WERI-Rb-1 (cell line): ENCODE measurements at places on chromosomes 3 and 15.
A peak's percentile ranks its signal among the peaks of the same experiment; 100 is the strongest.

DNA sequence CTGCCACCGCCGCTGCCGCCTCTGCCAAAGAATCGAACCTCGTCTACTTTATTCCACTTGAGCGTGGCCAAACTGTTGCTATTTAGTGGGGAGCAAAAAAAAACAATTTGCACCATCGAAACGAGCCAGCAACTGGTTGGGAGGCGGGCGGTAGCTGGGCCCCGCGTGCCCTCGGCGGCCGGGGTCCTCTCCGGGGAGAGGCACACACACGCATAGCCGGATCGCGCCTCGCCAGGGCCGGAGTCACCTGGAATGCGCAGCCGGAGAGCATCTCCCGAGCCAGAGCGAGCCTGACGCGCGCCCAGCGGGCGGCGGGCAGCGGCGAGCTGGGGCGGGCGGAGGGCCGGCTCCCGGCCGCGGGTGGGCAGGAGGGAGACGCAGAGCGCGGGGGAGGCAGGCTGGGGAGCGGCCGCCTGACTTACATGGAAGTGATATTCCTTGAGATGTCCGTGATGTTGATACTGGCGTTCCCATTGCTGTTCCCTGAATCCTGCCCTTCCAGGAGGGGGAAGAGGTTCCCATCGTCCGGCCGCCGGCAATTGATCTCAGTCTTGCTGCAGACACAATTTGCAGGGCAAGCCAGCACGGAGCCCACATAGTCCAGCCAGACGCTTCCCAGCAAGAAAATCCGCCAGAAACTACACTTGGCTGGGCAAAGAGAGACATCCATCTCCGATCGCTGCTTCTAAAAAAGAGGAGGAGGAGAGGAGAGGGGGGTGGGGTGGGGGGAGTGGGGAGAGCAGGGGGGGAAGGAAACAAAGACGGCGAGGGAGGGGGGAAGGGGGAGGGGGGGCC lies 858 bp downstream of the NTRK3 start:
- DNase-seq, result peak; percentile 53

DNA sequence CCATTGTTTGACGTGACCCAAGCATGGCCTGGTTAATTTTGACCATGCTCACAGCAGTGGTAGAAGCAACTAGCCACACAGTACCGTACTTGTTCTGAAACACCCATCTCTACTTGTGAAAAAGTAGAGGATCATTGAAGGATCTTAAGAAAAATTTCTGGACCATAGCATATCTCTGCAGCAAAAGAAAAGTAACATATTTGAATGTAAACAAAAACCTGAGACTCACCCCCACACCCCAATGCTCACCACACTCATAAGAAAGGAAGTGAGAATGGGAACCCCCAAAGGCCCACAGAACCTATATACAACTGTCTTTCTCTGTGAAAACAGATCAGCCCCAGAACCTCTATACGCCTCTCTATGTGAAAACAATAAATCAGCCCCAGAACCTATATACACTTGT lies 33.8 kb upstream of the TFRC start:
- DNase-seq, result no peak

GRCh38 chr3:133845127-133845526 lies 39.5 kb downstream of the SRPRB start:
- DNase-seq, result peak; percentile 60

GRCh38 chr3:184355261-184356040 lies 6.0 kb downstream of the CLCN2 start:
- DNase-seq, result no peak

- DNase-seq, result no peak
These were observed 60.3 kb upstream of the IQSEC1 start for GRCh38 chr3:13133471-13133981.

- no peak for DNase-seq
These were observed 30.7 kb upstream of the CBLB start for GRCh38 chr3:105899516-105899915.

DNA sequence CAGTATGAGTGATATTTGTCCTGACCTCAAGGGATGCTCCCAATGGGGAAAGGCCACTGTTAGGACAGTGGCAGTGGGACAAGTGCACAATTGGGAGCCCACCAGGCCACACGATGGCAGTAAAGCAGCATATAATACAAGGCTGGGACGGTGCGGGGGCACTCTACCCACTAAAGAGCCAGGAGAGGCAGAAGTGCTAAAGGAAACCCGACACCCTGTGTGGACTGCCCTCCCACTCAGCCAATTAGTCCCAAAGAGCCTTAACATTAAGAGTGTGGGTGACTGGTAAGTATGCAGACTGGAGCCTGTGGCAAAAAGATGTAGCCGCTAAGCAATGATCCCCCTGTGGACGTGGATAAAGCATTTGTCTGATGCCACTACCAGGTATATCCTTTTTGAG lies 8.2 kb upstream of the ZNF589 start:
- peak; percentile 92 for DNase-seq

- no peak for DNase-seq
These were observed 20.5 kb downstream of the SIDT1 start for GRCh38 chr3:113552851-113553250.

- DNase-seq, result no peak
These were observed 8.1 kb downstream of the IL1RAP start for GRCh38 chr3:190521998-190522397.

- no peak for DNase-seq
These were observed 263.5 kb upstream of the BCHE start for GRCh38 chr3:166100730-166101129.

DNA sequence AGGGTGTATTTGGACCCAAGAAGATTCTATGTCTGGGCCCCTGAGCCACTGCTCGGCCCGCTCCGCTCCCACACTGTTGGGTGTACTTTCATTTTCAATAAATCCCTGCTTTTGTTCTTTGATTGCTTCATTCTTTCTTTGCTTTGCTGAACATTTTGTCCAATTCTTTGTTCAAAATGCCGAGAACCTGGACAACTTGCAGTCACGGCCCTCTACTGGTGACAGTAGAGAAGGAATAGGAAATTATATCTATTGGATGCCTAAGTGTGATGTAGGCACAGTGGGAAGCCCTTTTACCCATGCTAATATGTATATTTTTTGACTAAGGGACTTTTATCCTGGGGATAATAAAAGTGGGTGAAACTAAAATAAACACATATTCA lies 340.8 kb downstream of the LRRC3B start:
- no peak for DNase-seq

- no peak for DNase-seq
These were observed 142.5 kb upstream of the LMCD1 start for GRCh38 chr3:8359133-8359532.

- DNase-seq, result no peak
These were observed 205.4 kb upstream of the TSC22D2 start for GRCh38 chr3:150202711-150203110.

GRCh38 chr3:123085293-123085931 lies 18.6 kb downstream of the PDIA5 start:
- DNase-seq, result peak; percentile 86

DNA sequence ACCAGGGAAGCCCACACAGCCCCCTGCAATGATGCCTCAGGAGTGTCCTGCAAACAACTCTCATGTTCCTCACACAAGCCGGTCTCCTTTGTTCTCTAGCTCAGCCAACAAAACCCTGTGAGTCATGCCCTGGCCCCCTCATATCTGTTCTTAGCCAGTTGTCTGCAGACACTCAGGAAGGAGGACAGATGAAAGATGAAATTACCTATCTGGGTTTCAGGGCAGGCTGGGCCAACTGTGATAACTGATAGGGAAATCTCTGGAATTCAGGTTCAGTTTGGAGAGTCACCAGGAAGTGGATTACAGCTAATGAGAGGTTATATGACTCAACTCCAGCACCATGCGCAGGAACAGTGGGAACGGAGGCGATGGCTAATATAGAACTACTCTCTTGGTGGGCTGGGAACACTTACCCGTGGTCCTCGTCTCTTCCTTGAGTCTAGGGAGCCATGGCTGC lies 352.0 kb upstream of the ADAMTS9 start:
- DNase-seq, result no peak

- DNase-seq, result no peak
These were observed 8.7 kb upstream of the LMCD1 start for GRCh38 chr3:8492744-8493511.

GRCh38 chr15:79025201-79025600 lies 65.4 kb downstream of the RASGRF1 start:
- DNase-seq, result peak; percentile 70

DNA sequence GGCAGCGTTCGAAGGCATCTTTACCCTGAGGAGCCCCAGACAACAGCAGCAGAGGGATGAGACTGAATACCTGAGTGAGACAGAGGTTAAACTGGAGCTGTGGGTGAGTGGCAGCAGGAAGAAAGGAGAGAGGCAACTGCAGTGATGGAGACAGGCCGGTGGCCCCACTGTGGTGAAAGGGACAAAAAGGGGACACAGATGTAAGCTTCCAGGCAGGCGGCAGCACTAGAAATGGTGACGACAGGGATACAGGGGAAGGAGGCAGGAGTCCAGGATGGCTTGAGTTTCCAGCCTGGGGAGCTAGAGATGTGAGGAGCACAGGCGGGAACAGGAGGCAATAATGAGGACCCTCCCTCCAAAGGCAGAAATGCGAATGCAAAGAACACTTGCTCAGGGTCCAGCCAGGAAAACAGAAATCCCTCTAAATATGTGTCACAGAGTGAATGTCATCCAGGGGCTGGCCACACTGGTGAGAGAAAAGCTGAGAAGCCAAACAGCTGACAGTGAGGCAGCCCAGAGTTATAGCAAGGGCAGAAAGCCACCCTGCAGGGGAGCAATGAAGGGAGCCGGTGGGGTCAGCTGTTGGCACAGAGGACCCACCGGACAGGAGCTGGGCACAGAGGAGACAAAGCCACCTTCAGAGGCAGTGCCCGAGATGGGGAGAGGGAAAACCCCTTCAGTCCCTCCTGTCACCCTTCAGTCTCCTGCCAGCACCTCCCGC lies 70.1 kb downstream of the TBC1D2B start:
- no peak for DNase-seq

GRCh38 chr15:66698318-66698961 lies 3.6 kb upstream of the SMAD6 start:
- DNase-seq, result peak; percentile 90

DNA sequence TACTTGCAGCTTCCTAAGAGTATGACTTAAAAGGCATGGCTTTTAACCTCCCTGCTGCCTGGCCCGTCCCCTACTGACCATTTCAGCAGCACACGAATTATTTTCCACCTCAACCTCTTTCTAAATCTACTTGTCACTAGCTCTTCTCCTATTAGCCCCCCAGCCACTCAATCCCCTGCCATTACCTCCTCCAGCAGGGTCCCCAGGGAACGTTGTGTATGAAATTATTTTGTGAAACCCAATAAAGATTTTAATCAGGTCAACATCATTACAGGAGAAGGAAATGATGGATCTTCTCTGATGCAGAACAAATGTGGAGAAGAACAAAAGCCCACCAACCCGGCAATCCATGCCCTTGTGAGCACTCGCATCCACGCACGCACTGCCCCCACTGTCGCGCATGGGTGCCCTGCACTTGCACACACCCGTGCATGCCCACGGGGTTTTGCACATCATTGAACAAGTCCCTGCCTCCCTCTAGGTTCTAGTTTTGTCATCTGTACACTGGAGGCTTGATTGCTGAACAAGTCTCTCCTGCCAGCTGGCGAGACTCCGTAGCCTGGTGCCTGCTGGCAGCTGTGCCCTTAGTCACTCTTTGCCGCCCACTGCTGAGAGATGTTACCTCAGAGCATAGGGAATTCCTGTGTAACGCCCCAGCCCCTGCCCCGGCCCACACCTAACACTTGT lies 51.6 kb downstream of the LINGO1 start:
- DNase-seq, result no peak
